Hippocampal formation (tissue), 2 donors: ENCODE measurements at places on chromosomes 1 and 21.

DNA sequence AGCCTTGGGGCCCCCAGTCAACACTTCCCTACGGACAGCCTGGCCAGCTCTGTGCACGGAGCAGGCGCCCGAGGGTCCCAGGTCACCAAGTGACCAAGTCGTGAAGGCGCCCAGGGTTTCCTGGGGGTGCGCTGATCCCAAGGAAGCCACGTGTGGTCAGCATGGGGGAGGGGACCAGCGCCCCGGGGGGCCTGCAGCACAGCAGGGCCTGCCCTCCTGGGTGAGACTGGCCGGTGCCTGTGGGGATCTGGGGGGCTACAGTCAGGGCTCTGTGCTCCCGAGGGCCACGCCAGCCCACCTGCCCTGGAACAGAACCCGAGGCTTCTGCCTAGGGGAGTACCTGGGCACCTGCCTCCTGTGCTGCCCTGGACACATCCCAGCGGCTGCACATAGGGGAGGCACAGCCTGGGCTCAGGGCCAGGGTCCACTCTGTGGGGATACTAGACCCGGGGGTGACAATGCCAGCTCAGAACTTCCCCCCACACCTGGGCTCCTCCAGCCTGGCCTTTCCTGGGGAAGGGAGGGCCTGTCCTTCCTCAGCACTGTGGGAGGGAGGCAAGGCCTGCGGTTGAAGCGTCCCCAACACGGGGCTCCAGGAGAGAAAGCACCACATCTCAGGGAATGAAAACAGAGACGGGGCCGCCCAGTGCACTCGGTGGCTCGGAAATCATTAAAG lies 6.2 kb upstream of the POFUT2 start:
- DNase-seq = no peak

DNA sequence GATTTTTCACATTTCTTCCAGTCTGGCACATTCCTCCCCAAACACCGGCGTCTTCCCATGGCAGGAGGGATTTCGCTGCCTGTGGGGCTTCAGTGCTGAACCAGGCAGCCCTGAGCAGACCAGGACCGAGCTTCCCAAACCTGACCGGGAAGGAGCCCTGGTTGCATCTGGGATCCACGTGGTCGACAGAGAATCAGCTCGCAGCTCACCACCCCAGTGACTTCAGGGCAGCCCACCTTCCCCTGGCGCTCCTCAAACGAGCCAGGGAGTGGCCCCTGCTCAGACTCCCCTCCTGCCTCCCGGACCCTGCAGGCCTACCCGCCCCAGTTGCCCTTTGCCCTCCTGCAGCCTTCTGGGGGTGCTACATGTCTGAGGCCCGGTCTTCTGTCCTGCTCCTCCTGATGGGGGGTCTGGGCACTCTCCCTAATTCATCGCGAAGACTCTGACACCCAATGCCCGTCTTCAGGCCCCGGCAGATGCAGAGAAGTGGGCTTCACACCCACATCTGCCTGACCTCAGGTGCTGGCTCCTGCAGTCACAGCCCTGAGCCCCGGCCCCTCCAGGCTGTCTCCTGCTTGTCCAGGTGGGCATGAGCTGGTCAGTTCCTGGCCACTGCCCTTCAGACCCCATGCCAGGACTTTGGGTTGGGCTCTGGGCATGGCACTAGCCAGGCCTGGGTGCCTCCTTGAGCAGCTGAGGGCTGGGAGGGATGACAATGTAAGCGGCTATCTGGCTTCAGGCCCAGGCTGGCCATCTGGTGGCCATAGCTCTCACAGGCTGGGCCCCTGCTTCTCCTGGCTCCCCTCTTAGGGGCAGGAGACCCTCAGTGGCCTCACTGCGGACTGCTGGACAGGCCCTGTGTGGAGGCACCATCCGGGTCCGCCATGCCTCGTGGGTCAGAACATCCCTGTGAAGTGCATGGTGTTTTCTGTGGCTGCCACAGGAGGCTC lies 26.1 kb upstream of the PRSS38 start:
- DNase-seq = no peak

DNA sequence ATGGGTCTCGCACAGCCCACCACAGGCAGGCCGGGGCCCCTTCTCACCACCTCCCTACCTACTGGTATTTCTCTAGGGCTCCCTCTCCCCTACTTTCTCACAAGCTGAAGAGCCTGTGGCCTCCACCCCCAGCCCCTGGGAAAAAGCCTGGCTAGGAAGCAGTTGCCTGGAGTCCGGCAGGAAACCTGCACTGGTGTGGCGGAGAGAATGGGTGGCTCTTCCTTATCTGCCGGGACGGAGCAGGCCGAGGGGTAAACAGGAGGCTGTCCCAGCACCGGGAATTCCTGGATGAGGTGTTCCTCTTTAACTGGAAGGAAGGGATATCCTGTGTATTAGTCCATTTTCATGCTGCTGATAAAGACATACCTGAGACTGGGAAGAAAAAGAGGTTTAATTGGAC lies 125.8 kb downstream of the TLR5 start:
- no peak for DNase-seq

DNA sequence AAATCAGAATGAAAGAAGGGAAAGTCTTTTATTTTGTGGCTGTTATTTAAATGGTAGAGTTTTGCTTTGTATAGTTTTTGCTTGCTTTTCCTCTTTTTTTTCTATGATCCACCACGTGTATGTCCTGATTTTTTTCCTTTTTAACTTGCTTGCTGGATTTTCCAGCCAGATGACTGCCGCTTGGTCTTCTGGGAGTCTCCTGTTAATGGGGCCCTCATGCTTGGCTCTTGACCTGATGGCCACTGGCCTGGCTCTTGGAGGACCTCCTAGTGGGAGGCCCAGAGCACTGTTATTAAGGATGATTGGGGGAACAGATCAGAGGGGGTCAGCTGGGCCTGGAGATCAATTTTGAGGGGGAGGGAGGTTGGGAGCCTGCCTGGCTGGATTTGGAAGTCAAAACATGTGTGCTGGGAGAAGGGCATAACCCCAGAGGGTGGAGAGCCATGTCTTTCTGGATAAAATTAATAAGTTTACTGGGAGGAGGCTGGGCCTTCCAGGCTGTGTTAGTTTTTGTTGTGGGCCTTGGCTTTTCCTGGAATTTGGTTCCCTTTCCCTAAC lies 1.2 kb downstream of the FGGY start:
- no peak for DNase-seq

- DNase-seq = no peak
Observed at GRCh38 chr1:12706061-12706460, 9.8 kb upstream of the AADACL3 start.

DNA sequence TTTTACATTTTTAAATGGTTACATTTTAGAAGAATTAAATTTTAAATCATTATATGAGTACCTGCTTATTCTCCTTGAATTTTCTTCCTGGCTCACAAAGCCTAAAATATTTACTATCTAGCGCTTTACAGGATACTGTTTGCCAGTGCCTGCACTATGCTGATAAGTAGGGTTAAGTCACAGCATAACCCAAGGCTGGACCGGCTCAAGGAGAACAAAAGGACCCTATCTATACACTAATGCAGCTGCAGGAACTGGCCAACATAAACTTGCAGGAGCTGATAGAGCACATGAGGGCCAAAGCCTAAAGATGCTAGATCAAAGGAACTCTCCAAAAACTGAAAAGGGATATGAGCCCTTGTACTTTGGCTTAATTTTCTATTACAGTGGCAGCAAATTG lies 1086.9 kb upstream of the TMPRSS15 start:
- DNase-seq = no peak

- no peak for DNase-seq
Observed at GRCh38 chr1:218301217-218301616, 16.1 kb downstream of the RRP15 start.

- no peak for DNase-seq
Observed at GRCh38 chr1:21490774-21491487, 18.3 kb upstream of the ALPL start.

GRCh38 chr1:181095763-181096184 lies 7.3 kb downstream of the IER5 start:
- no peak for DNase-seq

- no peak for DNase-seq
Observed at GRCh38 chr1:10271869-10272268, 61.5 kb downstream of the KIF1B start.

GRCh38 chr1:201486187-201486586 lies 17.2 kb upstream of the PHLDA3 start:
- DNase-seq = no peak

GRCh38 chr1:31523769-31524168 lies 52.5 kb upstream of the TINAGL1 start:
- DNase-seq = no peak

- no peak for DNase-seq
Observed at GRCh38 chr1:104073463-104073902, 323.8 kb downstream of the AMY1C start.

GRCh38 chr1:87335175-87335884 lies 6.7 kb downstream of the LMO4 start:
- peak; percentile 50 for DNase-seq

- no peak for DNase-seq
Observed at GRCh38 chr1:213264531-213264930, 213.5 kb downstream of the RPS6KC1 start.

GRCh38 chr1:150233359-150234308 lies 2.3 kb downstream of the ANP32E start:
- DNase-seq = no peak

GRCh38 chr1:3547055-3548005 lies 64.0 kb downstream of the MEGF6 start:
- DNase-seq = no peak

GRCh38 chr1:209343511-209343910 lies 240.0 kb upstream of the CAMK1G start:
- DNase-seq = no peak

- no peak for DNase-seq
Observed at GRCh38 chr21:28867401-28867800, 125.3 kb downstream of the LTN1 start.

DNA sequence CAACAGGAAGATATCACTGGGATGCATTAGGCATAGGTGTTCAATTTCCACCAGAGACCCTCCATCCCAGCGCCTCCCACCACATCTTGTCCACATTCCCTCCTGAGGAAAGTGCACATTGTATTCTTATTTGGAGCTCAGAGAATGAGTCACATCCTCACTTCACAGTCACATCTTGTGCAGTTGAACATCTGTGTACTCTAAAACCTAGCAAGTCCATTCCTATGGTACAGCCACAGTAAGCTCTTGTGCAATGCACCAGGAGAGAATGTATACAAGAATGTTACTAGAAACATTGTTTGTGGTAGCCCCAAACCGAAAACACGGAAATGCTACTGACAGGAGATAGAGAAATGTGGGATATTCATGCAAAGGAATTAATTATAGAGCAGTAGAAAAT lies 1.6 kb upstream of the KDF1 start:
- DNase-seq = no peak

GRCh38 chr21:36048357-36048756 lies 12.0 kb downstream of the SETD4 start:
- DNase-seq = no peak

DNA sequence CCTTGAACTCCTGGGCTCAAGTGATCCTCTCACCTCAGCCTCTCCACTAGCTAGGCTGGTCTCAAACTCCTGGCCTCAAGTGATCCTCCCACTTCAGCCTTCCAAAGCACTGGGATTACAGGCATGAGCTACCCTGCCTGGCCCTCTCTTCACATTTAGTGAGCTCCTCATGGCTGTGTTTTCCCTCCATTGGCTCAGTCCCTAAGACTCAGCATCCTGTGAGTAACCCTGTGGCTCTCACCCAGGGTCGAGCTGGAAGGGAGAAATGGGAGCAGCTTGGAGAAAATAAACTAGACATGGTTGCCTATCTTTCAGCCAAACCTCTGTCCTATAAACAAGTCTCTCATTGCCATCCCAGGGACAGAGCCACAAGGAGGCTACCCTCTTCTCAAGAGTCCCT lies 17.5 kb downstream of the NCF2 start:
- no peak for DNase-seq

DNA sequence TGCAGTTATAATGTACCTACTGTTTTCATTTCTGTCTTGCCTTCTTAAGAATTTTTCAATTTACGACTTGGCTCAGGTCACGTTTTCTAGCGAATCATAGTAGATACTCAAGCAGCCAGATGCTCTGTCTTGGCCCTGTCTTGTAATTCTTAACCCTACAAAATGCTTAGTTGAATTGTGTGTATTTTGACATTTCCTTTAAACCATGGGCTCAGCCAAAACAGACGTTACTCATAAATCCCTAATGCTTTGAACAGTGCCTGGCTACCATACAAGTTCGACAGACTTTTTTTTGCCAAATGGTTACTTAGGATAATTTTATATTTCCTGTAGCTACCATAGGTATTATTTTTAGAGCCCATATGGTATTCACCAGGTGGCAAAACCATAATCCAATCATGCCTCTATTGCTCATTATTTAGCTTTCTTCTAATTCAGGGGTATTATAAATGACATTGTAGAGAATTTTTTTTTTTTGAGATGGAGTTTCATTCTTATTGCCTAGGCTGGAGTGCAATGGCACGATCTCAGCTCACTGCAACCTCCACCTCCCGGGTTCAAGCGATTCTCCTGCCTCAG lies 54.3 kb downstream of the KCNK1 start:
- no peak for DNase-seq

GRCh38 chr1:103953386-103953785 lies 203.7 kb downstream of the AMY1C start:
- no peak for DNase-seq

DNA sequence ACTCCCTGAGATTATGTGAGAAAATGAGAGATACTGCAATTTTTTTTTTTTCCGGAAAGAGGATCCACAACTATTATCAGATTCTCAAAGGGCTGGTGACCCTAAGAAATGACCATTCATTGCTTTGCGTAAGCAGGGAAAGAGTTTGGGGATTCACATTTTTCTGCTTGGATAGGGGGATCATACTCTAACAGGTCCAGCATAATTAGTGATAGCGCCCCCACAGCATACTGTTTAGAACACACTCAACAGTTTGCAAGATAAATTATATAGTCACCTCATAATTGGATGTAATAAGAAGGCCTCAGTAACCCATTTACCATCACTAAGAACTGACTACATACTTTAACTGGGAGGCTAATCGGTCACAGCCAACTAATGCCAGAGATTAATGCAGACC lies 1.9 kb downstream of the CCT3 start:
- DNase-seq = no peak

GRCh38 chr1:33081554-33082305 lies 777 bp downstream of the AZIN2 start:
- DNase-seq = no peak

- DNase-seq = no peak
Observed at GRCh38 chr1:31400393-31400792, 12.6 kb upstream of the SERINC2 start.

- no peak for DNase-seq
Observed at GRCh38 chr21:37294679-37295078, 27.5 kb upstream of the VPS26C start.

DNA sequence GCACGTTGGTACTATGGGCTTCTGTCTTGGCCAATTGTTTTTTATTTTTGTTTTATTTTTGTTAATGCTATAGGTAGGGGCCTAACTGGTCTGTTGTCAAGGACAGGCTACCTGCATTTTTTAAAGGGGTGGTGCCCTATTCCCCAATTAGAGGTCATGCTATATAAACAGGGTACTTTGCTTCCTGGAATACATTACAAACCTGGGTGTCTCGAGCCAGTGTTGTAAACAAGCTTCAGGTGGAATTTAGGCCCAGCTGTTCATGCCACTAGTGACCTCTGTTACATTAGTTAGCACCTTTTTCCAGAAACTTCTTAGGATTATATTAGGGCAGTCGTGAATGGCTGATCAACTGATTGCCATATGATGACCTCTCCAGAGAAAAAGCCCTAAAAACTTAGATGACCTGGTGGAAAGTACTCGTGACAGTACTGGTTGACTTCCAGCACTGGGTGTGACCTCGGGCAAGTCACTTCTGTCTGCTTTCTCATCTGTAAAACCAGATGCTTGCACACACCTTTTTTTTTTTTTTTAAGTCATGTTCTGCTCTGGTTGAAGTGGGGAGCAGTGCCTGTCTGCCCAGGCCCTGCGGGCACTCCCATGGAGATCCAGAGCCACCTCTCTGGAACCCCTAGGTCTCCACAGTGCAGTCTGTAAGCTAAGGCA lies 46.5 kb downstream of the ELK4 start:
- DNase-seq = no peak

- DNase-seq = no peak
Observed at GRCh38 chr1:86504137-86504479, 35.4 kb downstream of the CLCA1 start.
